ENCODE measurements at places on chromosomes 11 and 22. TPM values are rescaled to one million over a fixed set of nuclear protein-coding genes. Genes with fewer than 3 reads are reported as not detected.
A peak's percentile ranks its signal among the peaks of the same experiment; 100 is the strongest.

KCNK7 gene
- 0.28 TPM for polyA plus RNA-seq

- DNase-seq, result no peak
Measured at GRCh38 chr11:73340164-73340563, 32.1 kb downstream of the ARHGEF17 start.

DNA sequence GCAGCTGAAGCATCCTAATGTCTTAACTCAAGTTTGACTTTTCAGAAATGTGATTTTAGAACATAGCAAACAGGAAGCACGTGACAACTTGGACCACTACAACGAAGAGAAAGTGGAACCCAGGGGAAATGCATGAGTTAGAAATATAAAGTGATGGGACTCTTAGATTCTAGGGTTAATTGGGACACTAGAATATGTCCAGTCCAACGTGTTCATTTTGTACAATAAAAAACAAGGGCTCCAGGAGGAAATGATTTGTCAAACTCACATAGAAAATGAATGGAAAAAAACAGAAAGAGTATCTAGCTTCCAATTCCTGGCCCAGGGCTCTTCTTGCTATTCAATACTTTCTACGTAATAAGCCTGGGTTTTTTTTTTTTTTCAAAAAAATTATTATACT is 30.7 kb downstream of the TIMP3 start:
- DNase-seq, result no peak

DNA sequence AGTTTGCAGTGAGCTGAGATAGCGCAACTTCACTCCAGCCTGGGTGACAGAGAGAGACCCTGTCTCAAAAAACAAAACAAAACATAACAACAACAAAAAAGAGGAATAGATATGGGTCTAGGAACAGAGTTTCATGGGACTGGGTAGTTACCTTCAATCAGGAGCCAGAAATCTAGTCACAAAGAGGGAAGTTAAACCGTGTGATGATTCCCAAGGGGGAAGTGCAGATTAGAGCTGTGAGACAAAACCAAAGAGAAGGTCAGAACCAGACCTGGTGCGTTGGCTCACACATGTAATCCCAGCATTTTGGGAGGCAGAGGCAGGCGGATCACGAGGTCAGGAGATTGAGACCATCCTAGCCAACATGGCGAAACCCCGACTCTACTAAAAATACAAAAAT is 42.1 kb upstream of the LARGE1 start:
- DNase-seq, result no peak

DNA sequence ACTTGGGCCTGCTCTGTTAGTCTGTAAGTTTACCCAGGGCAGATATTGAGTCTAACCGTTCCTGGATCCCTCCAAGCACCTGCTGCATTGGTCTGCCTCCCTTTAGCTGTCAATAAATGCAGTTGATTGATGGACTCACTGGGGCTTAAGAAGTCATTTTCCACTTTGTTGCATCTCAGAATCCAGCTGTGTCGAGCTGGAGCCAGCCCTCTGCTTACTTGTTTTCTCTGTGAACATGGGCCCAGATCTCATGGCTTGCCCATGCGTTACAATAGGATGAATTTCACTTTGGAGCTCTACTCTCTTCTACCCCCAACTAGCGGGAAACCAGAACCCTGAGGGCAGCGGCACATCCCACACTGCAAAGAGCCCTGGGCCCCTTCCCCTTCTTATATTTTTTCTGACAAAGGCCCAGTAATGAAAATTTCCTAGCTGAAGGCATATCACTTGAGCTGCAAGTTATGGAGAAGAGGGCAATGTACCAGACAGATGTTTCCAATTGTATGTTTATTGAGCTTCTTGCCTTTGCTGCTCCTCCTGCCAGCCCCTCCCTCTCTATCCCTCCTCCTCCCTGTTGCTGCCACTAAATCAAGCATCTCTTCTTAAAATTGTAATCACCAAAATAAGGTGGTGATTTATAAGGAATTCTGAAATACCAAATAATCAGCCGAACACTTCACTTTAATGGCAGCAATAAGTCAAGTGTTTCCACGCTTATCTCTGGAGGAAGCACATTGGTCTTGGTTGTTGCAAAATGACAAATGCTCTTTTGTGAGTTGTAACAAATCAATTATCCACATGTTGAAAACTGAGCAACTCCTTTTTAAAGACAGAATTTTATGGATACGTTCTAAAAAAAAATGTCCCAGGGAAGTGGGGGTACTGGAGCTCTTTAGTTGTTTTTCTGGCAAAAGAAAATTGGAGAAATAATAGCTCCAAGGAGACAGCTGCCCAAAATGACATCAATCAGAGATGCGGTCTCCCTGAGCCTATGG is 212.3 kb upstream of the ZBED5 start:
- peak; percentile 56 for DNase-seq

DNA sequence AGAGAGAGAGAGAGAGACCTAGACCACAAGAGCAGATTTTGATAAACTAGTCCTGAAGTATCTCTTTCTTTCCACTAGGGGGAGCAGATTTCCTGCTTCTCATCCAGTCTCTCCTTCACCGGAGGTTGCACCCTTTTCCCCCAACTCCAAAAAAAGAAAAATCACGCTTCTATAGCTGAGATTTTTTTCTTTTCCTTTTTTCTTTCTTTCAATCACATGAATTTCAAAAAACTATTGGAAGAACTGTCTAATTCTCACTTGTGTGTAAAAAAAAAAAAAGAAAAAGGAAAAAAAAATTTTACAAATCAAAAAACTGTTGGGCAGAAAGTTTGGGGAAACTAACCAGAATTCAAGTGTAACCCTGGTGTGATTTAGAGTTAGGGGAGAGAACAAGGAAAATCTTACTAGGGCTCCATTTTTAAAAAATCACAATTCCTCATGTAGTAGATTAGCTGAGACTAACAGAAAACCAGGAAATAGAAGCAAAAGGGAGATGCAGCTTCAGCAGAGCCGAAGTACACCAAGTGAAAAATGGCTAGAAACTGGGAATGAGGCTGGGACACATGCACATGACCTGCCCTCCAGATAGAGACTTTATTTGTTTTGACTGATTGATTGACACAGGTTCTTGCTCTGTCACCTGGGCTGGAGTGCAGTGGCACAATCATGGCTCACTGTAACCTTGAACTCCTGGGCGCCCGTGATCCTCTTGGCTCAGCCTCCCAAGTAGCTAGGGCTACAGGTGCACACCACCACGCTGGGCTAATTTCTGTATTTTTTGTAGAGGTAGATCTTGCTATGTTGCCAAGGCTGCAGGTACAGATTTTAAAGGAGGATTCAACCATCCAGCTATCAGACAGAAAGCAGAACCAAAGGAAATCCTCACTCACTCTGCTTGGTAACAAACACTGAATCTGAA is 27.1 kb downstream of the SDHD start:
- peak; percentile 37 for DNase-seq

DNA sequence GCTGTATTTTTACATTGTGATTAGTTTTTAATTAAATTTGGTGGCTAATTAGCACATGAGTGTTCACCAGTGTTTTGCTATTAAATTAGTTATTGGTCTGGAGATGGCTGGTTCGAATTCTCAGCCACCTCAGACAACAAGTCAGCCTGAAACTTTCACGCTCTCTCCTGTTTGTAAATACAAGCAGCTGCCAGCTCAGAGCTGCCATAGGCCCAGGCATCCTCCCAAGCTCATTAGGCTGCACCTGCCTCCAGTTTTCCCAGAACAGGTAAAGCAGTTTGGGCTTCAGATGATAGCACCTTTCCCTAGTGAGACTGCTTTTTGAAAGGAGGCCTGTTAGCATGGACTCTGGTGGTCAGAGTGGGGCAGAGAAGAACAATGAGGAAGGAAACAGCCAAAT is 156.8 kb downstream of the NAV2 start:
- DNase-seq, result no peak

ABCG4 gene
- 1.0 TPM for polyA plus RNA-seq

GRCh38 chr11:65773784-65774411 is 6.9 kb downstream of the AP5B1 start:
- DNase-seq, result no peak

DNA sequence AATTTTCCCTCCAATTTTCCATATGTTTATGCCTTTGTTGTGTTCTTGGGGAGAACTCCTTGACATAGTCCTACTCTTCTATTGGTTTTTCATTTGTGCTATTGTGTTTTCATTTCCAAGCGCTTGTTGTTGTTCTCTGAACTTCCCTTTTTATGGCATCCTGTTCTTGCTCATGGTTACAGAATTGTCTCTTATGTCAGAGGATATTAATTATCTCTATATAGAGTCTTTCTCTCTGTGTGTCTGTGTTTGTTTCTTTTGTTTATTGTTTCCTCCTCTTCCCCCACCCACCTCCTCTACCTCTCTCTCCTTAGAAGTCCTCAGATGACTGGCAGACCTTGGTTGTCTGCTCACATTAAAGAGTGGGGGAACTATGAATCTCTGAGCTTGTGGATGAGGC is 69.9 kb downstream of the HORMAD2 start:
- DNase-seq, result no peak

KRTAP5-7 gene
- polyA plus RNA-seq, result 0.25 TPM

GRCh38 chr22:49508561-49508960 is 319.1 kb downstream of the BRD1 start:
- DNase-seq, result no peak

BRSK2 gene
- 0.90 TPM for polyA plus RNA-seq

IPO7 gene
- 126 TPM for polyA plus RNA-seq

- DNase-seq, result no peak
Measured at GRCh38 chr11:123536690-123537437, 106.8 kb downstream of the GRAMD1B start.

HORMAD2 gene
- not detected for polyA plus RNA-seq

PTPRJ gene
- 26.9 TPM for polyA plus RNA-seq

DNA sequence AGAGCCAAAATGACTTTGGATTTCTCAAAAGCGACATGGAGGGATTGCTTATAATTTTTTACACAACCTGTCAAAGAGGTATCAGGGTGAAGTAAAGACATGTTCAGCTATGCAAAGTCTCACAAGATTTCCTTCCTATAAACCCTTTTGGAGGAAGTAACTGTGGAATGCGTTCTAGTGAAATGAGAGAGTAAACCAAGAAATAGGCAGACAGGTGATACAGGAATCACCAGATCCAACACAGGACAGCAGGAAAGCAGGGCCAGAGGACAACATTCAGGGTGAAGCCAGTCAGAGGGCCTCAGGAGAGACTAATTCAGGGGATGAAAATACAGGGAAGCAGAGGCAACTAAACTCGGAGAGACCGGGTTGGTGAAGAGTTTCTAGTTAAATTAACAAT is 90.4 kb upstream of the MTNR1B start:
- no peak for DNase-seq

GRCh38 chr11:14082338-14082737 is 119.8 kb downstream of the SPON1 start:
- no peak for DNase-seq

GRCh38 chr22:31905356-31905755 is 39.0 kb upstream of the YWHAH start:
- DNase-seq, result no peak

DNA sequence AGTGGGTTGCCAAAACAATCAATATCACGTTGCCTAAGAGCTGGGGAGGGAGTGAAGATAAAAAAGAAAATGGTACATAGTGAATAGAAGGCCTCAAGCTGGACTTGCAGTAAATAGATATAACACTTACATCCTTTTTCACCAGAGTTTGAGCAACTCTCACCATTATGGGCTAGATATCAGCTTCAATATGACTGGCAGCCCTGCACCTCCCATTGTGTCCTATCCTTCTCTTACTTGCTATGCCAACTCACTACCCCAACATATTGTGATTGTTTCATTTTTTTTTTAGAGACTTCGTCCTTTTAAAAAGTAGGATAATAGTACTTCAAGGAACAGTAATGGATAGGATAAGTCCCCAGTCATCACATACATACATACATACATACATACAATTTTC is 7.4 kb downstream of the HBG1 start:
- DNase-seq, result no peak

GRCh38 chr11:102664001-102664752 is 39.0 kb upstream of the MMP20 start:
- no peak for DNase-seq

DNA sequence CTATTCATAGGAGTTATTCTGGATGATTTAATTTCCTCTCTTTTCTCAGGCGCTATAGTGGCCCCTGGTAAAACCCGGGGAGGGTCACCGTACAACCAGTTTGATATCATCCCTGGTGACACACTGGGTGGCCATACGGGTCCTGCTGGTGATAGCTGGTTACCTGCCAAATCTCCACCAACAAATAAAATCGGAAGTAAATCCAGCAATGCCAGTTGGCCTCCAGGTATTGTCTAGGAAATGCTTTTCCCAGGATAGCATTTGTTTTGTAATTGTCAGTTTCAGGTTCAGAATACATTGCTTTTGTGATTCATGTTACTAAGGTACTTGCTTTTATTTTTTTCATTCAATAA is 35.6 kb upstream of the ADSL start:
- DNase-seq, result no peak

OR52N4 gene
- polyA plus RNA-seq, result not detected

VPREB1 gene
- polyA plus RNA-seq, result not detected

DNA sequence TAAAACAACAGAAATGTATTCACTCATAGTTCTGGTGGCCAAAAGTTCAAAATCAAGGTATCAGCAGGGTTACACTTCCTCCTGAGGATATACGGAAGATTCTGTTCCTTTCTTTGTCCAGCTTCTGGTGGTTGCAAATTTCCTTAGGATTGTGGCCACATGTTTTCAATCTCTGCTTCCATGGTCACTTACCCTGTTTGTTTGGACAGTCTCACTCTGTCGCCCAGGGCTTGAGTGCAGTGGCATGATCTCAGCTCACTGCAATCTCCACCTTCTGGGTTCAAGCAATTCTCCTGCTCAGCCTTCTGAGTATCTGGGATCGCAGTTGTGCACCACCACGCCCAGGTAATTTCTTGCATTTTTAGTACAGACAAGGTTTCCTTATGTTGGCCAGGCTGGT is 534.3 kb downstream of the KCNA4 start:
- peak; percentile 1 for DNase-seq

- no peak for DNase-seq
Measured at GRCh38 chr11:134236834-134237556, 12.5 kb downstream of the VPS26B start.

DNA sequence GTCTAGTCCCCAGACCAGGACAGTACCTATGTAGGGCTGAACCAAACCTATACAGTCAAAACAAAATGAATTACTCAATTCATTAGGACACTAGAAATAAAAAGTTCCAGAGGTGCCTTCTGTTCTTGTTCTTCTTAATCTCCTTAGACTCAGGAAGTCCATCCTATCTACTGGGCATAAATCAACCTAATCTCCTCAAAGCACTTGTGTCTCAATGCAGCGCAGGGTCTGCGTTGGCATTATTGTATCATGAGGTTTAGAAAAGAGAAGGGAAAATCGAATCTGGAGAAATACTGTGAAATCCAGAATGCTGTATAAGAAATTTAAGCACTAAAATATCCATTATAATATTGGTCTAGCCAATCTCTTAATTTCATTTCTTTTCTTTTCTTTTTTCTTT is 2.4 kb upstream of the OR10V1 start:
- DNase-seq, result no peak

GTSE1 gene
- 25.2 TPM for polyA plus RNA-seq

PGR gene
- 0.03 TPM for polyA plus RNA-seq

GRCh38 chr11:85475660-85476517 is 151.3 kb downstream of the DLG2 start:
- no peak for DNase-seq

- peak; percentile 81 for DNase-seq
Measured at GRCh38 chr11:119356349-119357031, 10.0 kb upstream of the MFRP start.

- DNase-seq, result no peak
Measured at GRCh38 chr11:32171445-32171844, 80.6 kb downstream of the RCN1 start.

RIMBP3C gene
- 0.20 TPM for polyA plus RNA-seq

CLDN5 gene
- 17.5 TPM for polyA plus RNA-seq

VPS51 gene
- polyA plus RNA-seq, result 93.3 TPM
